CD4-positive, alpha-beta T cell treated with Interleukin-4 for 4 hours (primary cell): ENCODE measurements at places on chromosomes 7 and 10.

DNA sequence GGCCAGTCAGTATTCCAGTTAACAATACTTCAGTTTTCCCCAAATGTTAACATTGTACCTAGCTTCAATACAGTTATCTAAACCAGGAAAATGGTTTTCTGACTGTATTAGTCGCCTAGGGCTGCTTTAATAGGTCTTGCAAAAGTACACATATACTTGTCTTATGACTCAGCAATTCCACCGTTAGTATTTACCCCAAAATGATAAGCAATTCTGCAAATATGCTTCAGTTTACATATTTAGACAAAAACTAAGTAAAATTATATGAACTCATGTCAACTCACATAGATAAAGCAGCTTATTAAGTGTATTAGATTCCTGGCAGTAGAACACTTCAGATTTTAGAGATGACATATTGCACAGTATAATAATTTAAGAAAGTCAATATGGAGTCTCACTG lies 363.3 kb downstream of the ARL4A start:
- no peak for DNase-seq

DNA sequence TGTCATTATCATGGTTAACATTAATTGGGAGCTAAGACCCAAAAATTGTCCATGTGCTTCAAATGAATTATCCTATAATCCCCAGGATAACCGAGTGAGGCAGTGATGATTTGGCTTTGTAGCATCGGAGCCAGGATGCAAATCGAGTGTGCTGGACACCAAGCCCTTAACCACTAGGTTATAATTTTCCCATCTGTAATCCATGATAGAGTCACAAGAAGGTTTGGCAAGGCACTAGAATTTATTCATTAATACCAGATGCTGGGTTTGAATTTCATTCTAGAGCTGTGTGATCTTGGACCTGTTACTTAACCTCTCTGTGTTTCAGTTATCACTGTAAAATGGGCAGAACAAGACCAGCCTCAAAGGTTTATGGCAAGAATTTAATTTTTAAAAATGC lies 21.0 kb upstream of the ITGB1 start:
- no peak for DNase-seq

DNA sequence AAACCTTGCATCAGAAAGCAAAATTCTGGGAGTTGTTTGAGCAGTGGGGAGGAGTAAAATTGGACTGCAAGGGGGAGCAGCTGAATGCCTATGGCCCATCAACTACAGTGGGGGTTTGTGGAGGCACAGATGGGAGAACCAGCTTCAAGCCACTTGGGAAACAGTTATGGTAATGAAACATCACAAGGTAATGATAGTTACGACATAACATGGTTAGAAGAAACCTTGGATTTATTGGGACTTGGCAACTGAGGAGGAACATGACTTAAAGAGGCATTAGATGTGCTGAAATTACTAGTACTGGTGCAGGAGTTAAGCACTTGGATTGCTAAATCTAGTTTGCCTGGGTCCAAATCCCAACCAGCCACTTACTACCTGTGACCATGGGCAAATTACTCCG lies 868.4 kb downstream of the KCNMA1 start:
- DNase-seq, result no peak

DNA sequence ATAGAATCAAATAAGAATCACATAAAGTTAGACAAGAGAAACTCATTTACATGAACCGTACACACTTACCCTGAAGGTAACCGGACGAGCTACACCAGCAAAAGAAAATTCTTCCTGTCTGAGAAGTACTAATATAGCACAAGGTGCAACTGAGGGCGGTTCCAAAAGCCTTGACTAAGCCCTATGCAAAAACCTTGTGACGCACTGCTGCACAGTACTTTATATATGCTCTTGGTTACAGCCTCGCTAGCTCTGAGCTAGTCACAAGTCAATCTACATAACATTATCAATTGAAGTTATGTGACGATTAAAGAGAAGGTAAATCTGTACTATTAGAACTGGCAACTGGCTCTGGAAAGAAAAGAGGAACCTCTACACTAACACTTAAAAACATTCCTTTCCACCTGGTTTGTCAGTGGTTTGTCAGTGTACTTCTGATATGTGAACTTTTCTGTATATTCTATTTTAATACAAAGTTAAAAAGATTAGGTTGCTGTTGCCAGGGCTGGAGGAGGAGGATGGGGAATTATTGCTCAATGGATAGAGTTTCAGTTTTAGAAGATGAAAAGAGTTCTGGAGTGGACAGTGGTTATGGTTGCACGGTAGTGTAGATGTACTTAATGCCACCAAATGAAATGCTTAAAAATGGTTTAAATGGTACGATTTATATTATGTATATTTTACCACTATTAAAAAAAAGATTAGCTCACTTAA lies 21.6 kb downstream of the NT5C3A start:
- peak; percentile 84 for DNase-seq

- DNase-seq, result no peak
Observed at GRCh38 chr10:92691591-92692079, 1.9 kb downstream of the HHEX start.

DNA sequence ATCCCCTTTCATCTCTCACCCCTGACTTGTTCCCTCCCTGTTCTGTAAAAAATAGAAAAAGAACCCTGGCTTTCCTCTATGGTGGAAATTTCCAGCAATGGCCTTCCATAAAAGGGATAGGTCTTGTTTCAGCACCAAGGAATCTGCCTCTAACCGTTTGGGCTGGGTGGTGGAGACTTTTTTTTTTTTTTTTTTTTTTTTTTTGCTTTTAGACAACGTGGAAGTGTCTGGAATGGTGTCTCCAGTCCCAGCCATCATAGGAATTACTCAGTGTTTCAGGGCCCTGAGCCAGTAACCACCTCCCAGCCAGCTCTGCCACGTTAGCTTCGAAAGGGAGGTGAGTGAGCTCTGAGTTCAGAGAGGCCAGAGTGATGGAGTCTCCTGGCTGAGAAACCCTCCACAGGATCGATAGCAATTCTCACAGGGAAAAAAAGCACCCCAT lies 97.3 kb upstream of the COL1A2 start:
- DNase-seq, result no peak
